ENCODE measurements at places on chromosomes 3 and 15. TPM values are rescaled to one million over a fixed set of nuclear protein-coding genes. Genes with fewer than 3 reads are reported as not detected.

The ISL2 gene
- 0.22 TPM for polyA plus RNA-seq

The UBE2E2 gene
- 21.5 TPM for polyA plus RNA-seq

The NRROS gene
- 16.3 TPM for polyA plus RNA-seq

The IL17RB gene
- 7.4 TPM for polyA plus RNA-seq

The GABRB3 gene
- polyA plus RNA-seq = 2.7 TPM

The TNNC1 gene
- polyA plus RNA-seq = 17.3 TPM

The CCR9 gene
- not detected for polyA plus RNA-seq

The RASGRP1 gene
- polyA plus RNA-seq = 2.6 TPM

The SPRED1 gene
- polyA plus RNA-seq = 7.9 TPM

The NR1I2 gene
- 0.08 TPM for polyA plus RNA-seq

The PSTPIP1 gene
- 39.6 TPM for polyA plus RNA-seq

The CP gene
- polyA plus RNA-seq = 16.4 TPM

The ZDHHC23 gene
- 2.9 TPM for polyA plus RNA-seq

The NBEAL2 gene
- 105 TPM for polyA plus RNA-seq

The TTC14 gene
- 20.3 TPM for polyA plus RNA-seq

GRCh38 chr3:143255739-143256138 is 136.2 kb downstream of the CHST2 start:
- no peak for DNase-seq

GRCh38 chr3:50340448-50341329 is at the start of gene RASSF1:
TSS of gene RASSF1 (minus strand) at chr3:50340836. CDS start at chr3:50340805, 31 bp downstream.
- DNase-seq = peak; percentile 70

DNA sequence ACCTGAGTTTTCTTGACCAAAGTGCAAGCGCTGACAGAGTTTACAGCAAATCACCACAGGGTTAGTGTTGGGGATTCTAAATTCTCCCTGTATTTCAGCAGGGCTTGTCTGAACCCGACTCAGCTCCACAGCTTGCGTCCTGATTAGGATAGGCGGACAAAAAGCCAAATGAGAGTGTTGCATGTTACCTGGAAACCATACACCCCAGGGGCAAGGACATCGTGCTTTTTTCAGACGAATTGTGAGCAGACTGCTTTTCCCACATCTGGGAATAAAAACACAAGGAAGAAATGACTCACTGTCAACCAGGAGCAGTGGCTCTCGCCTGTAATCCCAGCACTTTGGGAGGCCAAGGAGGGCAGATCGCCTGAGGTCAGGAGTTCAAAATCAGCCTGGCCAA is 3.0 kb downstream of the DZIP1L start:
- DNase-seq = no peak

- DNase-seq = no peak
These were observed 652.4 kb upstream of the NAALADL2 start for GRCh38 chr3:174206607-174207192.

GRCh38 chr3:128999102-128999501 is 2.0 kb upstream of the EFCC1 start:
- no peak for DNase-seq

GRCh38 chr3:27606537-27606936 is 115.6 kb downstream of the EOMES start:
- DNase-seq = no peak

- peak; percentile 64 for DNase-seq
These were observed 113.2 kb downstream of the TCF12 start for GRCh38 chr15:57031605-57032004.

GRCh38 chr15:87347806-87348515 is 908.6 kb downstream of the NTRK3 start:
- DNase-seq = peak; percentile 59

GRCh38 chr15:71880276-71880675 is 69.9 kb downstream of the NR2E3 start:
- DNase-seq = peak; percentile 48

DNA sequence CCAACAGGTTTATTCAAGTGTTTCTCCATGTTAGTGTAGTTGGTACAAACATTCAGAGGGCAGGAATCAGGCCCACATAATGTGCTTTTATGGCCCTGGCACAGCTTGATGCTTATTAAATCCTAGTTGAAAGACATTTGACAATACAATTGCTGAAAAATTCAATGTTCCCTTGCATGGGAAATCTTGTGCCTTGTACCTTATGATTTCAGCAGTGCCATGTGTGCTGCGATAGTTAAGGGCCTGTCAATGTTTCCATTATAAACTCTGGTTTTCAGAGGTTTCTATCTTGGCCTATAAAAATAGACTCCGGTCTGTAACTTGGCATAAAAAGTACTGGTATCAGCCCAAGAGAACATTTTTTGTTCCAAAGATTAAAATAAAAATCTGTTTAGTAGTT is 207.2 kb downstream of the TBC1D5 start:
- DNase-seq = no peak

DNA sequence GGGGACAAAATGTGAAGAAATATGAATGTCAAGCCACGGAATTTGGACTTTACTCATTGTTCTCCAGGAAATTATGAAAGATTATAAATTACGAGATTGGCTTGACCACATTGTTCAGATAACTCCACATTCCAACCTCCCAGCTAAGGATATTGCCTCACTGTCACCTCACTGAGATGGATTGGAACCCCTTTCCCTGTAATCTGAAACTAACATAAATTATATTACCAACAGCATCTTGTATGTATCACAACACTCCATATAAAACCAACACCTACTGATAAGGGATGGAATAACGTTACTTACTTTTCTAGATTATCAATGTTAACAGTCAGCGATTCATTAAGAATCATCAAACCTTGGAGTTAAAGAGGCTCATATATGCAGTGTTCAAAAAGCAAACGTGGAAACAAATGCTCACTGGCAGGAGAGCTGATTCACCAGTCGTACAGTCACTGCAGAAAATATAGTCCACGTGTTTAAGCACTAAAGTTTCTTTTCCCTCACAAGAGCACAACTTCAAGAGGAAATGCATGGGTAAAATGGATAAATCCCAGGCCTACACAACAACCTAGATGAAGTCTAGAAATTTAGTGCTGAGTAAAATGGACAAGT is 451.5 kb downstream of the FGF12 start:
- DNase-seq = no peak

DNA sequence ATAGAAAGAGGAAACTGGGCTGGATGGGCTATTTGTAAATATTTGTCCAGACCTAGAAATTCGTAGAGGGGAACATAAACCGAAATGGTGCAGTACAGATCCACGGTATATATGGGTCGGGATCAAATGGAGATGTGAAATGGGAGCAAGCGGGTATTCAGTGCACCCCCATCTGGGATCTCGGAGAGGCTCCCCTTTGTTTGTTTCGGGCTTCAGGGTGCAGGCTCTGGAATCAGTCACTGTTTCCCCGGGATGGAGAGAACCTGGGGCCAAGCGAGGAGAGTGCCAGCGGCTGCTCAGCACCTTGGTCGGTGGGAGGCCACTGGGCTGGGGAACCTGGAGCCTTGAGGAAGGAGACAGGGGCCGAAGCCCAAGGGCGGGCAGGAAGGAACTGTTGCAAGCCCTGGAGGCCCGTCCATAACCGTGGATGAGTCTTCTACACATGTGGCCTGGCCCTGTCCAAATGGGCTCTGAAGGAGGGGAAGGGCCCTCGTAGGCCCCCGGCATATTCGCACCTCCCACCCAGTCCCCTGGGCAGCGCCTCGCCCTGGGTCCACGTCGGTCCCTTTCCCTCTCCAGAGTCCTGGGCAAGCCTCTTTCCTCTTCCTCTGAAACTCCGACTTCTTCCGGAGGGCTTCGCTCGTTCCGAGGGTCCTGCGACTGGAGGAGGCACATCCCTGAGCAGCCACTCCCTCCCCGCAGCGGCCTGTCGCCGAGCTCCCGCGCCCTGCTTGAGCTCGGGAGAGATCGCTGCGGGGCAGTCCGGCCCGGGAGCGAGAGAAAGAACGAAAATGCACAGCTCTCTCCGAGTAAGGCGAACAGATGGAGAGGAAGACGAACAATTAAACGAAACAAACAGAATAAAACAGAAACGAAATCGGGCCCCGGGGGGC is 3.0 kb downstream of the ISL2 start:
- DNase-seq = peak; percentile 65

DNA sequence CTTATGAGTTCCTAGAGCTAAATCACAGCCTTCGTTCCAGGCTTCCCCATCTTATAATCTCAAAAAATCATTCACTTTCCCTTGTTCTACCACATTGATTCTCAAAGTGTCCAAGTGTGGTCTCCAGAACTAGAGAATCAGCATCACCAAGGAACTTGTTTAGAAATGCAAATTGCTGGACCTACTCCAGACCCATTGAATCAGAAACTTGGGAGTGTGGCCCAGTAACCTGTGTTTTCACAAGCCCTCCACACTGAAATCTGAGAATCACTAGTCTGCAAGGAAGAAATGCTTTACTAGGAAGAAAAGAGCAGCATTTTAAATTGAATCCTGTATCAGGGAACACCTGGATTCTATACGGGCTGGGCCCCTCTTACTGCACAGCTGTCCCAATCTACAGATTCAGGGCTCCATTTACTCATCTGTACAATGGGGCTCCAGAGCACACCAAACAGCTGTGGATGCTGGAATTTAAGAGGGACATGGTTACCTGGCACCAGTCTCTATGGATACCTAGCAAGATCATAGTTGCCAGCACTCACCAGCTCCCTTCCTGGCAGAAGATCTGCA is 3.9 kb downstream of the MEGF11 start:
- no peak for DNase-seq

DNA sequence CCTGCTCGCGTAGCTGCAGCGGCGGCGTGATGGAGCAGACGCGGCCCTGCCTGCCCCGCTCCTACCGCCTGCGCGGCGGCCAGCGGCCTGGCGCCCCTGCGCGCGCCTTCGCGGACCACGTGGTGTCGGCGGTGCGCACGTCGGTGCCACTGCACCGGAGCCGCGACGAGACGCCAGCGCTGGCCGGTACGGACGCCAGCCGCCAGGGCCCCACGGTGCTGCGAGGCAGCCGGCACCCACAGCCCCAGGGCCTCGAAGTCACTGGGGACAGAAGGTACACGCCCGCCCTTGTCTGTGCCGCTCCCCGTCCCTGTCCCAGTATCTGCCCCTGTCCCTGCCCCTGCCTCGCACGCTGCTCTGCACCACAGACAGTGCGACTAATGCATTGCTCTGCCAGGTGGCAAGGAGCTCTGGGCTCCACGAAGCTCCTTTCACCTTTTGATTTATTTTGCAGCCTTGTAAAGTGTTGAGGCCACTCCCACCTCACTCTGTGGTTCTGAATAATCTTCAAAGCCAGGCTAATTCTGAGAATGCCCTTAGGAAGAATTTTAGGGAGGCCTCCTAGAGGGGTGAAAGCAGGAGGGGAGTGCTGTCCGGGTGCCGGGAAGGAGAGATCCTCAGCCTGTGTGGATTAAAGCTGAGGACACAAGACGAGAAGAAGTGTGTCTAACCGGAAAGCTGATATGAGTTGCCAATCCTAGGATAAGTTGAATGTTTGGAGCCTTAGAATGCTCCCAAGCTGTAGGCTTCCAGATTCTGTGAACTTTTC is 100.0 kb downstream of the THSD4 start:
- DNase-seq = no peak

Measured in lung (tissue), 17 donors.